Fibroblast of villous mesenchyme (primary cell): ENCODE measurements at places on chromosomes 1 and 21.

GRCh38 chr1:65440915-65441314, 20.4 kb downstream of the LEPR start:
- DNase-seq, result peak; percentile 72

DNA sequence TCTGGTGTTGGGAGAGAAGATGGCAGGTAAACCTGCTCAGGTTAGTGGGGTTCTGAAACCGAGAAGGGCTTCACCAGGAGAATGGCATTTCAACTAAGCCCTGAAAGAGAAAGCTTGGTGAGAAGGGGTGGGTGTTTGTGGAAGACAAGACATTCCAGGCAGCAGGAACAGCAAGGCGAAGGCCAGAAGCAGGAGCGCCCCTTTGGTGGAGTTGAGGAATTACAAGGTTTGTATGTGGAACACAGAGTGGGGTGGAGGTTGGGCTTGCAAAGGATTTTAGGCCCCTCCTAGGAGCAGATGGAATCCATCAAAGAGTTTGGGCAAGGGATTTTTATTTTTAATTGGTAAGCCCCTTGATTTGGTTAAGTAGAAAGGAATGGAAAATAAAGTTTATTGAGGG, 24.8 kb upstream of the ELOA start:
- peak; percentile 47 for DNase-seq

- peak; percentile 75 for DNase-seq
Observed at GRCh38 chr21:38165466-38166172, 91.2 kb upstream of the KCNJ15 start.

- DNase-seq, result no peak
Observed at GRCh38 chr1:17068789-17069188, 15.0 kb upstream of the SDHB start.
